Activated CD4-positive, alpha-beta memory T cell treated with anti-CD3 and anti-CD28 coated beads, Interleukin-2, amount 10 ng/mL, durations not matched to agents 7 days and 5 days (primary cell): ENCODE measurements at places on chromosomes 11 and 22. TPM values are rescaled to one million over a fixed set of nuclear protein-coding genes. Genes with fewer than 3 reads are reported as not detected.

DNA sequence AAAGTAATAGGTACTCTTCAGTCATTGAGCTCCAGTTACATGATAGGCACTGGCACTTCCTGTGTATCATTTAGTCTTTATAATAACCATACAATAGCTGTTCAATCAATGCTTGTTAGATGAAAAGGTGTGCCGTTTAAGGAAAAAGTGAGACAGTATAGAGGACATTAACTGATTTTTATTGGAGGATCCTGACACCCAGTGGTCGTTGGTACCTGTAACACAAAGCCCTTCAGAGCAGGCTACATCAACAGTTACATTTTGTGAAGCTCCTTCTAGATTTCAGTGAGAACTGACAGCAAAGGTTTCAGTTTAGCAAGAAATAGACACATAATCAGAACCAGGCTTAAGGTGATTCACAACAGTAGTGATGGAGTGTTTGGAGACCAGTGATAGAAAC is 44.2 kb downstream of the CCDC81 start:
- DNase-seq = no peak

DNA sequence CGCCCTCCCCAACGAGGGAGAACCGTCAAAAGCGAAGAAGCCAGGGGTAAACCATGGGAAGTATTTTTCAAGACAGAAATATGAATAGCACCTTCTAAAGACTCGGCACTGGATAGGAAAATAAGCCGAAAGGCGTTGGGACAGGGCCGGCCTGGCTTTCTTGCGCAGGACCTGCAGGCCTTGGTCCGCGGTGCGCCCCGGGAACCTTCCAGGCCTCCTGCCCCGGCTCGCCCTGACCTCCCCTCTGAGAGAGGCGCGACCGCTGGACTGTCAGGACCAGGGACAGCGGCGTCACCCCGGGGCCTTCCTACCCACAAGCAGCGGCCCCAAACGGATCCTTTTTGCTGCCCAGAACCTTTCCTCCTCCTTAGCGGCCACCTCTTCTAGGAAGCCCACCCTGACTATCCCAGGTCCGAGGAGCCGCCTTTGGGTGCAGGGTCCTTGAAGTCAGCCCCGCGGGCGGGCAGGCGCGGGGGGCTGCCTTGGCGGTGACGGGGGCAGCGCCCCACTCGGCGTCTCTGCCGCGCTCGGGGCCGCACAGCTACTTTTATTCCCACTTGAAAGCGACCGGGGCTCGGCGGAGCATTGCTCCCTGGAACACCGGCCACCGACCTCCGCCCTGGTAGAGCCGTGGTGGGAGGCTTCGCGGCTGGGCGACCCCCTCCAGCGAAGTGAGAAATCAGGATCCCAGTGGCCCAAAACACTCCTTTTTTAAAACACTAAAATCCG is 650 bp upstream of the MAPK11 start:
- DNase-seq = peak; percentile 80

- DNase-seq = no peak
These were observed 6.1 kb upstream of the RFPL2 start for GRCh38 chr22:32211011-32211410.

DNA sequence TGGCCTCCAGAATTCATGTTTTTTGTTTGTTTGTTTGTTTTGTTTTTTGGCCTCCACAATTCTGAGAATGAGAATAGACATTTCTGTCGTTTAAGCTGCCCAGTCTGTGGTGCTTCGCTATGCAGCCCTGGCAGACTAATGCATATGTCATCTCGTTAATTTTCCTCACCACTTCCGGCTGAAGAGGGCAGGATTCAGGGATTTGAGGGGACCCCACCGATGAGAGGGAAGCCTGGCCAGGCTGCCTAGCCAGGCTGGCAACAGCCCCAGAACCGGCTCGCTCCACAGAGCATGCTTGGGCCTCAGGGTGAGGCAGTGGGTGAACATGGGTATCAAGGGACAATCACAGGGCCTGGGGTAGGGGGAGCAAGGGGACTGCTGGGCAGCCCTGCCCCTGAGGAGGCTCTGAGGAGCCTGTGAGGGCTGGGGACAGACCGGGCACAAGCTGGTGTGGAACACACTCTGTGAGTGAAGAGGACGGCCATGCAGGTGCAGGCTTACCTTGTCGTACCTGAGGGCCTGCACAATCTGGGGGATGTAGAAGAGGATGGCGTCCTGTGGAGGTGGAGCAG is 47.8 kb upstream of the SERPIND1 start:
- no peak for DNase-seq

DNA sequence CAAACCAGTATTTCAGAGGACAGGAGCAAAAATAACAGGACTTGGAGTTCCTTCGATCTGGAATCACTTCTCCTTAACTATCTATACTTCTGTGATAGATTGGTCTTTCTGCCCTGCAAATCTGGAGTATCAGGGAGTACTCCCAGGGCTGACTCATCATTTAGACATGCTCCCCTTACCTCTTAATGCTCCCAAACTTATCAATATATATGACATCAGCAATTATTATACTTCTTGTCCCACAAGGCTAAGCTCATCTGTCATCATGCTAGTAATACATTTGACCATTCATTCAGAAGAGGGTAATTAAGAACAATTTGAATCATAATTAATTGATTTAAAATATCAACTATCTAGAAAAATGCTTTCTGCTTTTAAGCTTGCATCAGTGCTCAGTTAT is 163.8 kb downstream of the SWAP70 start:
- DNase-seq = no peak

- DNase-seq = no peak
These were observed 108.5 kb upstream of the BID start for GRCh38 chr22:17882727-17883126.

- DNase-seq = no peak
These were observed 82.9 kb downstream of the KCNJ1 start for GRCh38 chr11:128784059-128784804.

- DNase-seq = no peak
These were observed 9.8 kb upstream of the TAGLN start for GRCh38 chr11:117189191-117189940.

GRCh38 chr11:16311831-16312230 is 44.5 kb downstream of the SOX6 start:
- DNase-seq = no peak

GRCh38 chr11:92540096-92540495 is 315.5 kb downstream of the FAT3 start:
- DNase-seq = no peak

GRCh38 chr11:12008790-12009616 is 577 bp upstream of the DKK3 start:
- no peak for DNase-seq

- no peak for DNase-seq
These were observed 1212.3 kb downstream of the BRD1 start for GRCh38 chr22:48615171-48616008.

- DNase-seq = no peak
These were observed 16.1 kb downstream of the MS4A6E start for GRCh38 chr11:60343094-60343704.

GRCh38 chr11:22688914-22689313 is 22.5 kb downstream of the GAS2 start:
- no peak for DNase-seq

DNA sequence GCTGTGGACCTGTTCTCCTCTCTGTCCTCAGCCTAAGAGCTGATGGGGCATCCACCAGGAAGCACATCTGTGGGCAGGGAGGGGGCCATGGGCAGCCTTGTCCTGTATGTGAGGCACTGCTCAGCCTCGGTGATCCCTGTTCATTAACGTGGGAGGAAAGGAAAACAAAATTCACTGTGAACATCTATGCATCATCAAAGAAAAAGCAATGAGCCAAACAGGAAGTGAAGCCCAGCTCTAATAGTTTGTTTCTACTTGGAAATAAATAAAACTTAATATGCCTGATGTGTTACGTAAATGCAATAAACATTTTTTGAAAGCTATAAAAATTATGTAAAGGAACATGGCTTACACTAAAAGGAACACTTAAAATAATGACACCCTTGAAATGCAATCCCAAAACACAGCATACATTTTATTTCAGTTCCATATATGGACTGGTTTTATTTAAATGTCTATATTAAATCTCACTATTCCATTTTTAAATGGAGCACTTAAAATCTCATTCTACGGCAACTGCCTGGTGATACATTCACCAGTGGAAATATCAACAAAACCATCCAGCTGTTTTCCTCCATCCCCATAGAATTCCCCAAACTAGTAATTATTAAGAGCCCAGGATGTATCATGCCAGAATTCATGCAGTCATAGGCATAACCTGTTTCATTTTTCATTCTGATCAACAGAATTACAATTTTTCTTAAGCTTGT is 78.3 kb downstream of the ZNF280B start:
- no peak for DNase-seq

GRCh38 chr22:49349841-49350381 is 477.8 kb downstream of the BRD1 start:
- DNase-seq = no peak

DNA sequence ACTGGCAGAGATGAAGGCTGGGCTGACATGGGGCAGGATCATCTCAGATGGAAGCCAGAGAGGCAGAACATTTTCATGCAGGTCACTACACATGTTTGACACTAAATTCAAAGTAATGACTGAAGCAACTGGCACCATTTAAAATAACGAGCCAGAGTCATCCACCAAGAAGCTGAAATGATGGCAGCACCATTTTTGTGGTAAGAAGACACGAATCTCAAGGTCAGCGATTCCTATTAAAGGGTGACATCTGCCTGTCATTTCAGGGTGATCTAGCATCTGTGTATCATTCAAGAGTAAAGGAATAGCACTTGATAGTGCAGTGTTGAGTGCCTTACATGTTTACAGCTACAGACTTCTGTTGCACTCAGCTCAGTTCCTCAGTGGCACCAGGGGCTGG is 113.4 kb upstream of the C11orf87 start:
- DNase-seq = no peak

GRCh38 chr11:130118636-130119387 is 40.8 kb upstream of the ST14 start:
- DNase-seq = no peak

GRCh38 chr11:119843877-119844276 is 114.9 kb upstream of the NECTIN1 start:
- no peak for DNase-seq

Gene MTA2
- 226 TPM for total RNA-seq

Gene MMP7
- not detected for total RNA-seq

Gene IGLL1
- 2.3 TPM for total RNA-seq

Gene LIN7C
- total RNA-seq = 24.2 TPM

Gene DPAGT1
- 57.3 TPM for total RNA-seq

Gene TPBGL
- 0.38 TPM for total RNA-seq

Gene OR52I1
- not detected for total RNA-seq

Gene RAD9A
- 53.9 TPM for total RNA-seq

Gene TMEM123
- 343 TPM for total RNA-seq

Gene NUP98
- total RNA-seq = 93.9 TPM
